ENCODE measurements at places on chromosomes 11 and 22.
A peak's percentile ranks its signal among the peaks of the same experiment; 100 is the strongest.

DNA sequence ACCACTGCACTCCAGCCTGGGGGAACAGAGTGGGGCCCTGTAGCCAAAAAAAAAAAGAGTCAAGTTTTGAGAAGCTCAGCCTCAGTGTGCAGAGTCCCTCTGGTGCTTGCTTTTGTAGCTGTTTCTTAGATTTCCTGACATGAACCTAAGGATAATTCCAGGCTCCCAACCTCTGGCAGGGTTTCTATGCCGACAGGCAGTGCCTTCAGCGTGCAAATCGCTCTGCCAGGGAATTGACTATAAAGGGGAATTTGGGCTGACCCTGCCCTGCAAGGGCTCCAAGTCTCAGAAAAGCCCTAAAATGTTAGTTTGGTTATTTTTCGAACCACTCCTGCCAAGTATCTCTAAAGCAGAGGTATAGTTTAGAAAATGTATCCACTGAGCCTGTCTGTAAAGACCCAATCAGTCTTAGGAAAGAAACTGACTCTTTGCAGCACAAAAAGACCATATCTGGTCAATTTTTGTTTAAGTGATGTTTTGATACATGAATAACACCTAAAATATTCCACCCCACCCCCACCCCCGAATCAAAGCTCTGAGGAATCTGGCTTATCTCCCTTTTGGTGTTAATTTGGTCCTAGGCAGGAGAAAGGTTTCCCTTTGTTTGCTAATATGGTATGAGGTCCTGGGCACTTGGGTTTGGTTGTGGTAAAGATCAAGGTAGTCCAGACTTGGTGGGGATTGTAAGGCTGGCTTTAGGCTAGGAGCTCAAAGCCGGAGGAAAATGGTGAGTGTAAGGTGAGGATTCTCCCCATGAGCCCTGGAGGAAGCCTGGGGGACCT, 49.7 kb downstream of the ANO1 start:
- DNase-seq: no peak

- DNase-seq: no peak
Measured at GRCh38 chr11:65104628-65105027, 7.0 kb upstream of the TM7SF2 start.

- DNase-seq: no peak
Measured at GRCh38 chr11:28834877-28835276, 726.7 kb downstream of the METTL15 start.

- no peak for DNase-seq
Measured at GRCh38 chr11:117195761-117196160, 3.4 kb upstream of the TAGLN start.

DNA sequence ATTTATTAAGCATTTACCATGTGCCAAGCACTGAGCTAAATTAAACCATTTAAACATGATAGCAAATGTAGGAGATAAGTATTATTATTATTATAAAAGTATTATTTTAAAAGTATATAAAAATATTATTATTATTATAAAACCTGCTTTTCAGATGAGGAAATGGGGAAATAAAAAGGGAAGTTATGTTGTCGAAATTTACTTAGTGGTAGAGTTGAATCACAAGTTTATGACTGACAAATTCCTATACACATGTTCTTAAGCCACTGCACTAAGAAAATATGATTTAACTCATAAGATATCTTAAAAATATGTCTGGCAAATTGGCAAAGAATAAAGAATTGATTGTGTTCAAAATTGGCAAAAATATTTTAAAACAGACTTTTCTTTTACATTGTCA, 53.8 kb downstream of the CASP12 start:
- DNase-seq: no peak

DNA sequence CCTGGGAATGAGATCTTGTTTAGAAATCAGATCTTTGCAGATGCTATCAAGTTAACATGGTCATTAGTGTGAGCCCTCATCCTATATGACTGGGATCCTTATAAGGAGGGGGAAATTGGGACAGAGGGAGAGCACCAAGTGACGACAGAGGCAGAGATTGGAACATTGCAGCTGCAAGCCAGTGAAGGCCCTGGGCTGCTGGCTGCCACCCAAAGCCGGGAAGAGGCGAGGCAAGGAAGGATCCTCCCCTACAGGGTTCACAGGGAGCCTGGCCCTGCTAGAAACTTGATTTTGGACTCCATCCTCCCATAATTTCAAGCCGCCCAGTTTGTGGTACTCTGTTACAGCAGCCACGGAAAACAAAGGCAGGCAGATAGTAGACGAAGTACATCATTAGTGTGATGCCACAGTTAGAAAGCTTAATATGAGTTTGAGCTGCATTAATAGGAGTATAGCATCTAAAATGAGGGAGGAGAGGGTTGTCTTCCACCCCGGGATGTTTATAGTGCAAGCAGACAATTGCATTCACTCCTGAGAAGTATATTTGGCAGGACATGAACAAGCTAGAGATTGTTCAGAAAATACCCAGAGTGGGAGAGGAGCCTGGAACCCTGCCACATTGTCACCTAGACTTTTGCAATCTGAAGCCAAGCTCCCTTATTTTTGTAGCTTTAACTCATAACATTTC, 56.8 kb upstream of the CLMP start:
- DNase-seq: no peak

GRCh38 chr11:73359930-73360742, 16.1 kb upstream of the RELT start:
- DNase-seq: peak; percentile 16

DNA sequence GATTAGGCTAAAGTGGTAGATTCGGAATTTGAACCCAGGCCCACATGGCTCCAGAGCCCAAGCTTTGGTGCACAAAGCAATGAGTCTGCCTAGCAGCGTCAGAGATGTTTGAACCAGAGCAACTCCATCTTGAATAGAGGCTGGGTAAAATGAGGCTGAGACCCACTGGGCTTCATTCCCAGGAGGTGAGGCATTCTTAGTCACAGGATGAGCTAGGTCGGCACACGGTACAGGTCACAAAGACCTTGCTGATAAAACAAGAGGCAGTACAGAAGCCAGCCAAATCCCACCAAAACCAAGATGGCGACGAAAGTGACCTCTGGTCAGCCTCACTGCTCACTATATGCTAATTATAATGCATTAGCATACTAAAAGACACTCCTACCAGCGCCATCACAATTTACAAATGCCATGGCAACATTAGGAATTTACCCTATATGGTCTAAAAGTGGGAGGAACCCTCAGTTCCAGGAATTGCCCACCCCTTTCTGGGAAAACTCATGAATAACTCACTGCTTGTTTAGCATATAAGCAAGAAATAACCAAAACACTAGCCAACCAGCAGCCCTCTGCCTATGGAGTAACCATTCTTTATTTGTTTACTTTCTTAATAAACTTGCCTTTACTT, 40.3 kb upstream of the DAGLA start:
- DNase-seq: no peak

All from CD4-positive, alpha-beta T cell treated with Interleukin-2 at 100 ng/mL for 4 hours (primary cell).